ENCODE measurements at places on chromosomes 1 and 21. TPM values are rescaled to one million over a fixed set of nuclear protein-coding genes. Genes with fewer than 3 reads are reported as not detected.

DNA sequence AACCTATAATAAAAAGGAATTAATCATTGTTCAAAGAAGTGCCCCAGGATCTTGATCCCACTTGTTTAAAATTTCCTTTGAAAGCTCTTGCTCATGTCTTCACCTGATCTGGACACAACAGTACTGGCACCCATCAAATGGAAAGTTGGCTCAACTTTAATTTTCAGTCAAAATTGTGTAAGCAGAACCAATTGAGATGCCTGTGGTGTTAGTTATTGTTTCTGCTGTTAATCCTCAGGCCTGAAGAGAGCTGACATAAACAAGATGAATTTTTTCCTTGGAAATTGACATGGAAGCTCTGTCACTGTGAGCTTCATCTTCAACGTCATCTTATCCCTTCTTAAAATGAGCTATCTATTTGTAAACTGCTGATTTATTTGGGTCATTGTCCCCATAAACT, 88.3 kb upstream of the TNFSF4 start:
- DNase-seq = no peak

DNA sequence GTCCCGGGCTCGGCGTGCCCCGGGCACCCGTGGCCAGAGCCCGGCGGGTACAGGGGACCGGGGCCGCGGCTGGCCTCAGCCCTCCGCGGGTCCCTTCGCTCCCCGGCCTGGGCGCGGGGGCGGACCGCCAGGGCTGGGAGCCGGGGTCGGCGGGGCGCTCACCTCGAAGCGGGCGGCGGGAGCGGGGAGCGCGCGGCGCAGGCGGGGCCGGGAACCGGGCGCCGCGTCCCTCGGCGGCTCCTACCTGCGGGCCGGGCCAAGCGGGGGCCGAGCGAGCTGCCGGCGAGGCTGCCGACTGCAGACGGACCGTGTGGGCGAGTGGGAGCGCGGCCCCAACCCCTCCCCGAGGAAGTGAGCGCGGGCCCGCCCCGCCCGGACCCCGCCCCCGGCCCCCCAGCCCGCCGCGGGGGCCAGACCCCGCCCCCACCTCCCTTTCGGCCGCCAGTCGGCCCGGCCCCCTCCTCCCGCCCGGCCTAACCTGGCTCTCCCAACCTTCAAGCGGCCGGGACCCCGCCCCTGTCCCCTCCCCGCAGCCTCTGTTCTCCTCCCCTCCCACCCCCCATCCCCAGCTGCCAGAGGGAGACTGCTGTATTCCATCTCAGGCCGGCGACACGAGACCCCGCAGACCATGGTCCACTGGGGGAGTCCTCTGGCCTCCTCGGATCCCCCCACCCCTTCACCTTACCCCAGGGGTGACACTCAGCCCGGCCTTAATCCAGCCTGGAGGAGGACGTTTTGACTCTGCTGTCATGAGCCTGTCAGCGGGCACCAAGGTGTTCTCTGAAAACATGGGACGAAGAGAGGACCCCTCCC, at the start of gene FHL3:
FHL3 (minus strand) TSS at position 320 of the 813 bp plus-strand sequence. CDS start 6,102 bp downstream, outside the sequence.
- peak; percentile 44 for DNase-seq

GRCh38 chr1:41399145-41399795, 38.0 kb downstream of the FOXO6 start:
- DNase-seq = no peak

- DNase-seq = no peak
These were observed 15.5 kb downstream of the CNIH3 start for GRCh38 chr1:224631462-224632115.

- DNase-seq = no peak
These were observed 42.1 kb downstream of the PARP1 start for GRCh38 chr1:226365831-226366231.

GRCh38 chr1:48823168-48823567, 46.5 kb upstream of the BEND5 start:
- no peak for DNase-seq

- DNase-seq = no peak
These were observed 318.9 kb downstream of the SEC16B start for GRCh38 chr1:177650947-177651346.

- DNase-seq = no peak
These were observed 77.1 kb upstream of the NBL1 start for GRCh38 chr1:19567041-19567440.

GRCh38 chr1:164733070-164733469, 174.1 kb downstream of the PBX1 start:
- DNase-seq = no peak

Gene CD101
- total RNA-seq = 4.2 TPM

- DNase-seq = no peak
These were observed 131.6 kb downstream of the TGFBR3 start for GRCh38 chr1:91754348-91754747.

DNA sequence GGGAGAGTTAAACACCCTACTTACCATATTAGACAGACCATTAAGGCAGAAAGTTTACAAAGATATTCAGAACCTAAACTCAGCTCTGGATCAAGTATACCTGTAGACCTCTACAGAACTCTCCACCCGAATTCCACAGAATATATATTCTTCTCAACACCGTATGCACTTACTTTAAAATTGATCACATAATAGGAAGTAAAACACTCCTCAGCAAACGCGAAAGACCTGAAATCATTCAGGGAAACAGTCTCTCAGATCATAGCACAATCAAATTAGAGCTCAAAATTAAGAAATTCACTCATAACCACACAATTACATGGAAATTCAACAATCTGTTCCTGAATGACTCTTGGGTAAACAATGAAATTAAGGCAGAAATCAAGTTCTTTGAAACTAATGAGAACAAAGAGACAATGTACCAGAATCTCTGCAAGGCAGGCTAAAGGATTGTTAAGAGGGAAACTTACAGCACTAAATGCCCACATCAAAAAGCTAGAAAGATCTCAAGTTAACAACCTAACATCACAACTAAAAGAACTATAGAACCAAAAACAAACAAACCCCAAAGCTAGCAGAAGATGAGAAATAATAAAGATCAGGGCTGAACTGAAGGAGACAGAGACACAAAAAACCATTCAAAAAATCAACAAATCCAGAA, 19.1 kb downstream of the CD84 start:
- DNase-seq = no peak

DNA sequence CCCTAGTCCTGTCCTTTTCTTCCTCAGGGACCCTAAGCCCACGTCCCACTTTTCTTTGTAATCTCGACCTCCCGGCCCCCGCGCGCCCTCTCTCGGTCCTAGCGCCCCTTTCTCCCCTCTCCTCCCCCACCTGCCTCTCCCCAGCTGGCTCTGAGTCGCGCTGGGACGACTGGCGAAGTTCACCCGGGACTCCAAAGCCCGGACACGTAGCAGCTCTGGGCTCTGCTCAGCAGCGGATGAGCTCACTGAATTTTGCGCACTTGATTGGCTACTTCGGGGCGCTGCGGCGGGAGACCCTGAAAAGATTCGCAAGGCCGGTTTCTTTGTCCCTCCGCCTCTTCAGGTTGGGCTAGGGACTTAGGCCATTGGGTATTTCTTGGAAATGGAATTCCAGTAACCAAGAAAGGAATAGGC, 16.3 kb upstream of the ACKR1 start:
- no peak for DNase-seq

GRCh38 chr1:117098287-117098890, 23.2 kb downstream of the TRIM45 start:
- DNase-seq = no peak
